Stomach (tissue), 19 donors: ENCODE measurements at places on chromosomes 2 and 18. TPM values are rescaled to one million over a fixed set of nuclear protein-coding genes. Genes with fewer than 3 reads are reported as not detected.

The CYBRD1 gene
- 74.5 TPM for total RNA-seq

The ASB18 gene
- total RNA-seq: not detected

The POMC gene
- 0.89 TPM for total RNA-seq

The HS1BP3 gene
- 13.8 TPM for total RNA-seq

The CCDC142 gene
- 52.4 TPM for total RNA-seq

The GPR39 gene
- 13.8 TPM for total RNA-seq

The CCDC148 gene
- total RNA-seq: not detected

The ANKAR gene
- 8.2 TPM for total RNA-seq

The DAPL1 gene
- not detected for total RNA-seq

The TEX44 gene
- total RNA-seq: not detected

The PDE11A gene
- total RNA-seq: 0.87 TPM

The HAT1 gene
- total RNA-seq: 21.4 TPM

DNA sequence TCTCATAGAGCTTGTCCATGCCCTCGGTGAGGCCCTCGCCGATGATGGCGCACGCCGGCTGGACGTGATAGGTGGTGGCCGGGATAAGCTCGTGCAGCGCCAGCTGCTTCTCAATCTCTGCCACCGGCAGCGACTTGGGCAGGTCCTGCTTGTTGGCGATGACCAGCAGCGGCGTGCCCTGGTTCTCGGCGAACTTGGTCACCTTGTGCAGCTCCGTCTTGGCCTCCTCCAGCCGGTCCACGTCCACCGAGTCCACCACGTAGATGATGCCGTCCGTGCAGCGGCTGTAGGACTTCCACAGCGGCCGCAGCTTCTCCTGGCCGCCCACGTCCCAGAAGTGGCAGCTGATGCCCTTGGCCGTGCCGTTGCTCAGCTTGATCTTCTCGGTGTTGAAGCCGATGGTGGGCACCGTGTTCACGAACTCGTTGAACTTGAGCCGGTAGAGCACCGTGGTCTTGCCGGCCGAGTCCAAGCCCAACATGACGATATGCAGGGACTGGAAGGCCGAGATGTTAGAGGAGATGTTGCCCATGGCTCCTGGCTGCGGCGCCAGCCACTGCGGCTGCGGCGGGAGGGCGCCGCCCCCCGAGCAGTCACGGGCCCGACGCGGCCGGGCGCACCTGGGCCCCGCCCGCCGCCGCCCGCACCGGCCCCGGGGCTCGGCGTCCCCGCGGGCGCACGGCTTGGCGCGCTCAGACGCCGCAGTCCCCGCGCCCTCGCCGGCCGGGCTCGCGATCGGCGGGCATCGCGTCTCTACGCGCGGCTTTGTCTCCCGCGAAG is 636 bp downstream of the ARL4C start:
- peak overlapping the region; percentile 71 for H3K4me3 ChIP-seq
- H3K4me1 ChIP-seq: peaks cover 34% of the 10 kb centered on the region
- DNase-seq: peak; percentile 39
- peak overlapping the region; percentile 83 for H3K27ac ChIP-seq
- H3K36me3 ChIP-seq: no peaks in the 10 kb centered on the region

GRCh38 chr2:11132036-11132671 is 23.1 kb upstream of the SLC66A3 start:
- H3K4me1 ChIP-seq: peaks cover 34% of the 10 kb centered on the region

- H3K4me1 ChIP-seq: no peaks in the 10 kb centered on the region
- no peaks in the 10 kb centered on the region for H3K27me3 ChIP-seq
- DNase-seq: no peak
- H3K36me3 ChIP-seq: no peaks in the 10 kb centered on the region
Measured at GRCh38 chr2:205022841-205023240, 477.6 kb downstream of the PARD3B start.

DNA sequence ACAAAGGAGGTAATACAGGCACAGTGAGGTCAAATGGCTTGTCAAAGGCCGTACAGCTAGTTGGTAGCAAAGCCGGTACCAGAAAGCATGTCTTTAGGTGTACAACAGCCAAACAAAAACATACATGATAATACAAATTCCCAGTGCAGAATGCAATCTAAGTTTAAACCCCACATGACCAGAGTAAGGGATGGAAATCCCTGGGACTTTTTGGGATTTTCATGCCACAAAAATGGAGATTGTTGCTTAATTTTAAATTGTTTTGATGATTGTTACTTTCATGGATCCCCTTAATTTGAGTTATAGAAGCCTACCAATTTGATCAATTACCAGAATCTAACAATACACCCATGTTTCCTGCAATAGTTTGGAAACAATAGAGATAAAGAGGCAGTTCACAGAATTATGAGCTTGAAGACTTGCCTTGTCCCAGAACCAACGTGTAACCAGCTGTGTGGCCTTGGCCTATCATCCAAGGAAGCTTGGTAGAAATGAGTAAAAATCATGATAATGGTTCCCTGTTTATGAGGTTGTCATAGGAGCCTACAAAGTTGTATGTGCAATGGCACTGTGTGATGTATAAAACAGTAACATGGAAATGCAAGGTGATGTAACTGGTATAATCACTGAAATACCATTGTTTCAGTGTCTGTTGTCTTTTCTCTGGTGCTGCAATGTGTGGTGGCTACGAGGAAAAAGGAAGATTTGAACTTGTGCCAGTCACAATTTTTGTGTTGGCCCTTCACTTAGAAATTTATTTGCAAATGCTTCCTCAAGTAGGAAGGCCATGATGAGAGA is 85.3 kb downstream of the ZEB2 start:
- no peak for DNase-seq
- no peaks in the 10 kb centered on the region for H3K4me1 ChIP-seq
- H3K36me3 ChIP-seq: no peaks in the 10 kb centered on the region
- H3K27ac ChIP-seq: no peak overlapping the region

GRCh38 chr2:158004126-158004764 is 97.4 kb upstream of the UPP2 start:
- H3K27ac ChIP-seq: no peak overlapping the region
- no peak for DNase-seq
- H3K4me1 ChIP-seq: no peaks in the 10 kb centered on the region
- H3K4me3 ChIP-seq: no peak overlapping the region
- no peaks in the 10 kb centered on the region for H3K27me3 ChIP-seq

- DNase-seq: peak; percentile 47
- no peaks in the 10 kb centered on the region for H3K27me3 ChIP-seq
- no peak overlapping the region for H3K4me3 ChIP-seq
- peaks cover 36% of the 10 kb centered on the region for H3K4me1 ChIP-seq
- peaks cover 3% of the 10 kb centered on the region for H3K36me3 ChIP-seq
- H3K27ac ChIP-seq: no peak overlapping the region
Measured at GRCh38 chr2:111923276-111923804, 24.9 kb downstream of the MERTK start.

- H3K27ac ChIP-seq: no peak overlapping the region
- no peaks in the 10 kb centered on the region for H3K27me3 ChIP-seq
- no peaks in the 10 kb centered on the region for H3K4me1 ChIP-seq
- no peak for DNase-seq
Measured at GRCh38 chr18:40179729-40180461, 1775.1 kb upstream of the PIK3C3 start.

GRCh38 chr18:13374468-13375301 is 156.1 kb downstream of the LDLRAD4 start:
- no peak for DNase-seq
- H3K27ac ChIP-seq: peak overlapping the region; percentile 65
- H3K4me1 ChIP-seq: peaks cover 11% of the 10 kb centered on the region

GRCh38 chr2:237181844-237182243 is 96.2 kb downstream of the COPS8 start:
- no peaks in the 10 kb centered on the region for H3K27me3 ChIP-seq
- H3K4me3 ChIP-seq: no peak overlapping the region
- H3K27ac ChIP-seq: no peak overlapping the region
- no peak for DNase-seq
- H3K4me1 ChIP-seq: no peaks in the 10 kb centered on the region
- H3K36me3 ChIP-seq: no peaks in the 10 kb centered on the region

DNA sequence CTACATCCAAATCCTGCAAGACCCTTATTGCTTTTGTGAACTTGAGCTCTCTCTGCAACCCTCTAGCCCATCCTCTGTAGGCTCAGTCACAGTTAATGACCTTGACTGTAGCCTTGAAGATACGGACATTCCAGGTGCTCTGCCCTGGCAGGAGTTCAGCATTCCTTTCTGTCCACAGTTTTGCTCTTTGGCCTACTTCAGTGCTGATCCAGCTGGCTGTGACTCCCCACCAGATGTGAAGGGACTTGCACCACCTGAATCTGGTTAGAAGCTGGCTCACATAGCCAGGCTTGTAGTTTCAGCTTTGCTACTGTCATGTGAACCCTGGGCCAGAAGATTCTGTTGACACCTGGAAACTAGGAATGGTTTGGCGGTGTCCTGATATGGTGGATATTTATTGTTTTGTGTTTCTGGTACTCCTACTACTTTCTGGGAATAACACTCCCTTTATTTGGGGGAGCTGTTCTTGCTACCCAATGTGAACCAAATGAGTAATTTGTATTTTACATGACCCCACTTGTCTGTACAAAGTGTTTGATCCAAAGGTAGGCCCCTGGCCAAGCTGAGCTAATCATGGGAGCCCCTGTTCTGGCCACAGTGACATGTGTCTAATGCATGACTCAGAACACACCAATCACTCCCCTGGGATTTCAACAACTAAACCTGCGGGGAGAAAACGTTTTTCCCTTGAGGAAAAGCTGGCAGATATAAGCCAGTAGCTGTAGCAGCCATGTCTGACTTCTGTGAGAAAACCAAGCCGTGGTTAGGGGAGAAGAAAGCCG is 73.4 kb downstream of the CDCA7 start:
- H3K4me1 ChIP-seq: peaks cover 5% of the 10 kb centered on the region
- no peak overlapping the region for H3K4me3 ChIP-seq
- no peaks in the 10 kb centered on the region for H3K36me3 ChIP-seq
- peak; percentile 70 for DNase-seq
- H3K27me3 ChIP-seq: no peaks in the 10 kb centered on the region

GRCh38 chr2:152506843-152507242 is 171.9 kb downstream of the FMNL2 start:
- no peak overlapping the region for H3K4me3 ChIP-seq
- peaks cover 7% of the 10 kb centered on the region for H3K4me1 ChIP-seq
- H3K27me3 ChIP-seq: no peaks in the 10 kb centered on the region
- no peak for DNase-seq

GRCh38 chr18:77161383-77161782 is 28.8 kb upstream of the MBP start:
- H3K4me1 ChIP-seq: no peaks in the 10 kb centered on the region
- no peak overlapping the region for H3K4me3 ChIP-seq
- H3K36me3 ChIP-seq: no peaks in the 10 kb centered on the region
- H3K27ac ChIP-seq: no peak overlapping the region
- no peak for DNase-seq

GRCh38 chr2:164538240-164538866 is 82.9 kb downstream of the GRB14 start:
- H3K4me3 ChIP-seq: no peak overlapping the region
- H3K4me1 ChIP-seq: no peaks in the 10 kb centered on the region
- H3K36me3 ChIP-seq: no peaks in the 10 kb centered on the region
- no peaks in the 10 kb centered on the region for H3K27me3 ChIP-seq
- no peak overlapping the region for H3K27ac ChIP-seq

- H3K27me3 ChIP-seq: no peaks in the 10 kb centered on the region
- H3K4me3 ChIP-seq: no peak overlapping the region
- no peaks in the 10 kb centered on the region for H3K36me3 ChIP-seq
- no peak for DNase-seq
- no peaks in the 10 kb centered on the region for H3K4me1 ChIP-seq
Measured at GRCh38 chr2:223328578-223328977, 273.6 kb downstream of the SCG2 start.

- no peaks in the 10 kb centered on the region for H3K27me3 ChIP-seq
- H3K36me3 ChIP-seq: no peaks in the 10 kb centered on the region
- H3K4me1 ChIP-seq: peaks cover 6% of the 10 kb centered on the region
Measured at GRCh38 chr2:68589963-68590362, 53.4 kb upstream of the PROKR1 start.

DNA sequence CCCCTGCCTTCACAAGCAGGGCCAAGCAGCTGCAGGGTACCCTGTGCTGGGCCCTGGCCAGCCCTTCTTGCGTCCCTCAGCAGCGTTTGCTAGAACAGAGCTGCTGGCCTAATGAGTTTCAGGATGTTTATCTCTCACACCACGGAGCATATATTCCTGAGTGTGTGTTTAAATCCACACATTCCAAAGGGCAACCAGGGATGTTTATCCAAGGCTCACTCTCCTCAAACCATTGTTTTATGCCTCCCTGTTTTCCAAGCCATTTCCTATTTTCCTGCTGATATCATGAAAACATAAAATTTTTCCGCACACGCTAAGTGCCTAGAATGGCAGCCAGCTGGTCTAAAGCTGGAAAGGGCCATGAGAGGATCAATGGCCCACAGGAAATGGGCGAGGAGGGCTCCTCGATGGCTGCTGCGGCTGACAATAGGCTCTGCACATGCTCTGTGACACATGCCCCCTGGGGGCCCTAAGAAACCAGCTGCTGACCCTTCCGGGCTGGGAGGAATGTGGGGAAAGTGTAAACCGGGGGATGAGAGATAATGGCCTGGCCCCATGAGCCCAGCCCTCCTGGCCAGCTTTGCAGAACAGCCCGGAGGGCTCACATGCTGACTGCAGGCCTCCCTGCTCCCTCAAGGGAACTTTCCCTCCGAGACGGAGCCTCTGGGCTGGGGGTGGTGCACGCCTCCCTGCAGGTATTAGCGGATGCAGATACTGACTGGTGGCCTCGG is 194.0 kb downstream of the NDUFA10 start:
- peak; percentile 17 for DNase-seq
- no peak overlapping the region for H3K4me3 ChIP-seq
- H3K27ac ChIP-seq: no peak overlapping the region
- no peaks in the 10 kb centered on the region for H3K36me3 ChIP-seq

- no peak overlapping the region for H3K27ac ChIP-seq
- H3K4me1 ChIP-seq: no peaks in the 10 kb centered on the region
- no peaks in the 10 kb centered on the region for H3K27me3 ChIP-seq
- no peaks in the 10 kb centered on the region for H3K36me3 ChIP-seq
- DNase-seq: no peak
Measured at GRCh38 chr2:57465967-57466366, 580.6 kb upstream of the VRK2 start.

DNA sequence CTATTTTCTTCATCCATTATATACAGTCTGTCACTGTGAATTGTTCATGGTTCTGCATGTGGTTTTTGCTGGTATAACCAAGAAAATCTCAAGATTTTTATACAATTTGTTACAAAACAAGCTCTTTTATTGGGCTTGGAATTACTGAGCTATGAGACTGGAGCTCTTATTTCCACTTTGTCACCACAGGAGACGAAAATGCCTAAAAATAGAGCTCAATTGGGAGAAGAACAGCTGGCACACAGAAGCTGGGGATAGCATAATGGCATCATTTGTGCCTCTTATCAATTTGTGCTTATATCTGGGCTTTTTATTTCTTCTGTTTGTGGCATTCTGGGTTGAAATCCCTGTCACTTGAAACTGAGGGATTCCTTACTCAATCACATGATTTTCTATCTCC is 219.1 kb downstream of the CALCRL start:
- no peaks in the 10 kb centered on the region for H3K27me3 ChIP-seq
- no peak for DNase-seq
- no peaks in the 10 kb centered on the region for H3K36me3 ChIP-seq
- H3K27ac ChIP-seq: no peak overlapping the region
- no peak overlapping the region for H3K4me3 ChIP-seq
- H3K4me1 ChIP-seq: no peaks in the 10 kb centered on the region

DNA sequence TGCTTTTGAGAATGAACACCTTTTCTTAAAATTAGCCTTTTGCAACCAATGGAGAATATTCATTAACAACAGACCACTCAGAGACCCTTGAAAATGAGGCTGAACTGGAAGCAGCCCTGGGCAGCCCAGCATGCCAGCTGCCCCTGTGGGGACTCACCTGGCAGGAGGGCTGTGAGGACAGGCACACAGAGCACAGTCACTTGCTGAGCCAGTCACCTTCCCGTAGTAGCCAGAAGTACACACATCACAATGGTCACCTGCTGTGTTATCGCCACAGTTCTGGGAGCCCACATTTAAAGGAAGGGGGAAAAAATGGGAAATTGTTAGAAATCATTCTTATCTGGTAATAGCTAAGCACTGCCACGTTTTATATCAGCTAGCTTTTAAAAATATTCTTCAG is 115.5 kb downstream of the LAMA1 start:
- H3K27ac ChIP-seq: no peak overlapping the region
- no peak for DNase-seq
- no peaks in the 10 kb centered on the region for H3K36me3 ChIP-seq
